ENCODE measurements at places on chromosomes 7 and 10.
A peak's percentile ranks its signal among the peaks of the same experiment; 100 is the strongest.

GRCh38 chr7:130947792-130948580 is 214.0 kb upstream of the KLF14 start:
- DNase-seq: no peak

- DNase-seq: peak; percentile 18
These were observed 12.2 kb downstream of the FOXP2 start for GRCh38 chr7:114426824-114427223.

DNA sequence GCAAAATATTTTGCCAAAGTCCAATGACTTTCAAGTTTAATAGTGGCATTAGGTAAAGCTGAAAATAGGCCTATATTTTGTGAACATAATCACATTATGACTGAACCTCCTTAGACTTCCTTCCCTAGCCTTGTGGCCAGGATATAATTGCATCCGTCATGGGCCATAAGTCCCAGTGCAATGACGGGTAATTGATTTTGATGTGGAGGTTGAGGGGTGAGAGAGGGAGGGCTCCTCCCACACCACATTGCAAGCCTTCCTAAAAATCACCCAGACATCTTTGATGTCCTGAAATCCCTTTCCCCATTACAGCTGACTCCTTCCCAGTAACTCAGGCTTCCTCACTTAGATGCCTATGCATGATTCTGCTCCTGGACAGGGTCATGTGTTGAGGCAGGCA is 25.6 kb downstream of the TAS2R41 start:
- DNase-seq: no peak

DNA sequence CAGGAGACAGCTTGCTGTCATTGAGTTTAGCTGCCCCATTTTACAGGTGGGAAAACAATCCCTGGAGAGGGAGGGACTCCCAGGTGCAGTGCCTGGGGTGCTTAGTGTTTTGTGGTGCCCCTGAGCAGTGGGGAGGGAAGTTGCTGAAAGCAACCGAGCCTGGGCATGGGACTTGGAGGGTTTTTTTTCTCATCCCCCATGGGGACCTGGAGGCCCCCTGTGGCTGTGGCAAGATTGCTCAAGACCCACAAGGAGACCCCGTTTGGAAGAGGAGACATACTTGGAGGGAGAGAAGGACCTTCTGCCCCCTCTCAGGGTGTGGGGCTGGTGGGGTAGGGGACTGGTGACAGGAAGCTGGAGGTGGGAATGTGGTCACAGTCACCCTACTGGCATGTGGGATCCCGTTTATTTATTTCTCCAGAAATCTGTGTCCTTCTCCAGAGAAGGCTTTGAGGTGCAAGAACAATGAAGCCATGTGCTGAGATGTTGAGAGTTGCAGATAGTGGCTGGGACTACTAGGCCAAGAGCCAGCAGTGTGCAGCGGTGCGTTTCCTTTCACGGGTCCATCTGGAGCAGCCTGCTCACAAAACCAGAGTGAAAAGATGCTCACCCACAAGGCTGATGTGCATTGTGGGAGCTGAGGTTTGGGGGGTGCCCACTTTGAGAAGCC is 21.5 kb downstream of the ZMIZ1 start:
- peak; percentile 34 for DNase-seq

GRCh38 chr7:103551016-103551415 is 105.0 kb upstream of the SLC26A5 start:
- DNase-seq: peak; percentile 7

GRCh38 chr10:70970830-70971229 is 82.5 kb upstream of the PCBD1 start:
- no peak for DNase-seq

DNA sequence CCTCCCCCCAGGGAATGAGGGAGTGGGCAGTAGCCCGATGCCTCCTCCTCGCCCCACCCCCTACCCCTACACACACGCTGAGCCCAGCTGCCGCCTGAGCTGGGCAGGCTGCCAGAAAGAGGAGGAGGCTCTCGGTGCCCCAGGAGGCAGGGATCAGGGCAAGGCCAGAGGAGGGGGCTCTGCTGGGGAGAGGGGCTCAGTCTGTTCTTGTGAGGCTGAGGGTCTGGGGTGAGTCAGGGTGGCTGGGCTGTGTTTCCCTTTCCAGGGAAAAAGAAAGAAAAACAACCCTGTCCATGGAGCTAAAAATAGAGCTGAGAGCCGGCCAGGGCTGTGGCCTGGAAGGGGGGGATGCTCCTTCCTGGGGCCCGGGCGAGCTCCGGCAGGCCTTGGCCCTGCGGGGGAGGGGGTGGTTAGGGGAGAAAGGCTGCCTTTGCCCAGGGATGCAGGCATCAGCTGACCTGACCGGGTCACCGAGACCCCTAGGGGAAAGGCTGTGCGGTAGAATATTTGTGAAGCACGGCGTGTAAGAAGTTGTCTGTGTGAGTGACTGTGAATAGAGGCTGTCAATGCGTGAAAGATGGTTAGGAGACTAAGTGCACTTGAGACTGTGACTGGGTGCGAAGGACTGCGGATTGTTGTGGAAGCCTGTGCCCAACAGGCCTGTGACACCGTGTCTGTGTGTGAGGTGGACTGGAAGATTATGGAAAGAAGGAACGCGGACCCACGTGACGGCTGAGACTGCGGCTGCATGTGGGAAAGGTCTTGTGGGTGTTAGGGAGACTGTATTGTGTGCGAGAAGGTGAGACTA is 1.2 kb upstream of the LZTS2 start:
- DNase-seq: peak; percentile 82

DNA sequence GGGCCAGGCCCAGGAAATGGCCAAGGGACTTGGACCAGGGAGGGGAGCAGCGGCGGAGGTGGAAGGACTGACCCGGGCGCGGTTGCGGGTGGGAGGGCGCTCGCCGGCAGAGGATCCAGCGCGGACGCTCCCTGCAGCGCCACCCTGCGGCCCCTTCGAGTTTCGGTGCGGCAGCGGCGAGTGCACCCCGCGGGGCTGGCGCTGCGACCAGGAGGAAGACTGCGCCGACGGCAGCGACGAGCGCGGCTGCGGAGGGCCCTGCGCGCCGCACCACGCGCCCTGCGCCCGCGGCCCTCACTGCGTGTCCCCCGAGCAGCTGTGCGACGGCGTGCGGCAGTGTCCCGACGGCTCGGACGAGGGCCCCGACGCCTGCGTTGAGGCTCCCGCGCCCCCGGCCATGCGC is 16.8 kb upstream of the ZNF467 start:
- DNase-seq: no peak
